ENCODE measurements at places on chromosomes 3 and 15.

DNA sequence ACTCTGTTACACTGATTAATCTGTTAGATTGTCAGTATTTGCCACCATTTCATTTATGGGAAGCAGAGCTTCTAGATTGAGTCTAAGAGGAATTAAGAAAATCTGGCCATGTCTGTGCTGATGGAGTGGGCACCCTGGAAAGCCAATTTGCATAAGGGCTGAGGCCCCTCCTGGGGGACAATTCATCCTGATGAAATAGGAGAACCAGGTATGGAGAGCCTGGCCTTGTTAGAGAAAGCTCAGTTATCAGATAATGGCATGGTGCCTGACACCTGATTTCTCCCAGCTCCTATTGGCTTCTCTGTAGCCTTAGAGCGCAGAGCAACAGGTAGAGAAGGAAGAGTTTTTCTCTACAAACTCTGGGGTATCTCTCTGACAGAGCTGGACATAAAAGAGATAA is 114.2 kb downstream of the EBLN2 start:
- DNase-seq = no peak

DNA sequence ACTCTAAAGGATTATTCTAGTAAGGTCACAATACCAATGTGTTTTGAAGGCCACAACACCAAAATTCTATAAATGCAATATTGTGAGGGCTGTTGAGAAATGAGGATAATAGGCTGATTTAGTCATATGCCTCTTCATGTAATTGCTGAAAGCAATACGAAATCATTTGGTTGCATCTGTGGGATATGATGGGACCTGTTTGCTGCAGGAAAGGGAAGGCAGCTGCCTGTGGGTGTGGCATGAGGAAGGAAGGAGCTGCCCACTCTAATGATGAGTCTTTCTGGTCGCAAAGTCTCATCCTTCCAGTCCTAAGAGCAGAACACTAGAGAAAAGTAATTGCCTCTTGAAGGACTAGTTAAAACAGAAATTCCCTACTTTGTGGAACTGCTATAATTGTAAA is 245.3 kb upstream of the ZPLD1 start:
- no peak for DNase-seq

GRCh38 chr15:99476413-99477222 is 89.2 kb upstream of the MEF2A start:
- DNase-seq = peak; percentile 96

DNA sequence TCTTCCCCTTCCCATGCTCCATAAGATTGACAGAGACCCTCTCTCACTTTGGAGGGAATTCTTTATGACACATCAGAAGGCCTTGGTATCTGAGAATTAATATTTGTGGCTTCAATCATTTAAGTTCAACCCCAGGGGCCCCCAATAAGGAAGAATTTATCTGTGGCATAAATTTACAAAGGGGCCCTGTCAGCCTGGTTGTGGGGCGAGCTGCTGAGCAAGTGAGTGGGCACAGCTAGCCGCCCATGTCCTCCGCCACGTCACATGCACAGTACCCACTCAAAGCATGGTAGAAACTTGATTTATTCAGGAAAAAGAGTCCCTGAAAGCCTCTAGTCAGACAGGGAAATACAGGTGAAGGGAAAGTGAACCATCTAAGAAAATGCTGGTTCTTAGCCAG is 13.3 kb downstream of the PLXNB1 start:
- DNase-seq = no peak

GRCh38 chr3:123100193-123100776 is 33.5 kb downstream of the PDIA5 start:
- DNase-seq = no peak

DNA sequence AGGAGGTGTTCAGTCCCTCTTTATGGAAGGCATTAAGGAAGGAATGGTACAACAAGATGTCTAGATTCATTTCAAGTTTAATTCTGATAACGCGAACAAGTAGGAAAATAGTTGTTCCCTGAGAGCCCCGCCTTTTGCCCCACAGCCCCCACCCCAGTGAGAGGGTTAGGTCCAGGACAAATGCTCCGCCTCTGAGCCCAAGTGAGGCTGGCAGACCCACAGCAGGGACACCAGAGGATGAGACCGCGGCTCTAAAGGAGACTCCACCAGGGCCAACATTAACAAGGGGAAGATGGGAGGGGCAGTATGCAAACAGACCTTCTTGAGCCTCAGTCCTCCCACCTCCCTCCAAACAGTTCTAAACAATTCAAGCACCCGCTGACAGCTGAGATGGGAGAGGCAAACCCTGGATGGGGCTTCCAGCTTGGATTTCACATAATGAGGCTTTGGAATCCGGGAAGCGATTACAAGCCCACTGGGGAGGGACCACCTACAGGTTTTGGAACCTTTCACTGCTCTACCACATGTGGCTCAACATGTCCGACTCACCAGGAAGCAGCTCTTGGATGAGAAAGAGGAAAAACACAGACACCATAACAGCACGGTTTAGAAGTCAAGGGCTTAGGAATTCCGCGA is 42.9 kb upstream of the IREB2 start:
- DNase-seq = no peak

DNA sequence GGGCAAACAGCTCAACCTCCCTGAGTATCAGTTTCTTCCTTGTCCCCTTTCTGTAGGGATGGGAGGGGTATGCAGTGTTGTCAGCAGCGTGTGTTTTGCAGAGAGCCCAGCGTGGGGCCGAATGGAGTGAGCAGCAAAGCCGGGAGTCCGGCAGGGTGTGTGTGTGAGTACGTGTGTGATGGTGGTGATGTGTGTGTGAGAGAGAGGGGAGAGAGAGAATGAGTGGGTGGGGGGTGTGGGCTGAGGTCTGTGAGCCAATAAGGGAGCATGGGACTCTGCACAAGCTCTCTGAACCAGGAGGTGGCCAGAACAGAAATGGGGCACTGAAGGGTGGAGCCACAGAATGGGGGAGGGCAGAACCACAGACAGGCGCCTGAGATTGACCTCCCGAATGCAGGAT is 43.8 kb downstream of the IFT122 start:
- no peak for DNase-seq
